CD4-positive, alpha-beta T cell treated with Interleukin-4 for 4 hours (primary cell): ENCODE measurements at places on chromosomes 2 and 18.

GRCh38 chr2:133077269-133077822, 407.3 kb upstream of the LYPD1 start:
- no peak for DNase-seq

DNA sequence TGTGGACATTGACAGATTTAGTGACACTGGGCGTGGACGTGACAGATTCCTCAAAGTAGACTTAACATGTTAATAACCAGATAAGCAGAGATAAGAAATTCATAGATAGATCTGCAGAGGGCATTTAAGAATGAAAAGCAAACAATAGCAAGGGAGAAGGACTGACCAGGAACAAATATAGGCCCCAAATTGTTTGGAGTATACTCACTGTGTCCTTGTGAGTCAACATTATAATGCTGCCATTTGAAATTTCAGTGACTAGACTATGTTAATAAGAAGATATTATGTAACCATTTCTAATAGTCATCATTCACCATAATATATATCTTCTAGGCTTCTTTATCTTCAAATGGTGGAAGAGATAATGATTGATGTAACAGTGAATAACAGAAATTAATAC, 78.1 kb upstream of the SLC38A11 start:
- DNase-seq: no peak

GRCh38 chr18:63271881-63272299, 47.7 kb downstream of the BCL2 start:
- no peak for DNase-seq

GRCh38 chr2:182372661-182373060, 54.2 kb downstream of the PDE1A start:
- no peak for DNase-seq

DNA sequence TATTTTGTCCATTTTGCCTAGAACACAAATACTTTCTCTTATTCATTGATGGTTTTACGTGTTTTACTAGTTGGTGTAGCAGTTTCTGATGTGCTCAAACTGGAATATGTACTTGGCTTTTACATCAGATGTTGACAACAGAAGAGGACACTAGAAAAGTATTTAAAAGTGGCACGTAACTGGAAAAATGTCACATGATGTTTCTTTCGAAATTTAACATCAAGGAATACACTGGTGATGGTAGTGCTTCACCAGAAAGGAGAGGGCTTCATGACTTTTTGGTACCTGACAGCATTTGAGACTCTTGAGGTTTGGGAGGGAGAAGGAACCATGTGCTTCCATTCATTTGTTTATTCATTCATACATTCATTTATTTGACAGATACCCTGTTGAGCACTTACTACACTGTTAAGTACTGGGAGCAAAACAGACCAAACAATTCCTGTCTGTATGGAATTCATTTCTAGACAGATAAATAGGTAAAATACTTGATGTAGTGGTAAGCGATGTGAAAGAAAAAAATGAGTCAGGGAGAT, 1.5 kb downstream of the GIGYF2 start:
- no peak for DNase-seq

GRCh38 chr2:216604458-216604857, 28.8 kb upstream of the IGFBP2 start:
- DNase-seq: no peak

DNA sequence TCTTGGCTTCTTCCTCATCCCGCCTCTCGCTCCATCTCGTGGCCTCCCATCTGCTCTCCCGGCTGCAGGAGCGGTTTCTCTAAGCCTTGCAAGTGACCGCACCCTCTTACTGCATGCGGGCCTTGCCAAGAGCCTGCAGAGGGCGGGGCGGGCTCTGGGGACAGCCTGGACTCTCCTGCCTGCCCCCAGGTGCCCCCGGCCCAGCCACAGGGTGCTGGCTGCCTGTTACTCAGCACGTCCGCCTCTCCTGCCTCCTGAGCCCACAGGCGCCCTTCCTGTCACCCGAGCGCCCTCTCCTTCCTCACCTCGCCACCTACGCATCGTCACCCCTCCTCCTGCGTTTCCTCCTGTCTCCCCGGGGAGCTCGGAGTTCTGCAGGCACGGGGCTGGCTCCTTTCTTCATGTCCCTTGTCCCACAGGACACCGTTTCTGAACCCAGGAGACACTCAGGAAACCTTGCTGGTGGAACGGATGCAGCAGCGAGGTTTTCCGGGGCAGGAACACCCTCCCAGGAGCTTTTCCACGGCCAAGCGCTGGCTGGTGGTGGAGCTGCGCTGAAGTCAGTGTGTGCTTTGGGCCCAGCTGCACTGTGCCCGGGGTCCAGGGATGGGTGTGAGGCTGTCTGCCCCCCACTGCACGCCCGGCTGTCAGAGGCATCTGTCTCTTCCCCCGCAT, 28.5 kb downstream of the HPCAL1 start:
- DNase-seq: peak; percentile 63

DNA sequence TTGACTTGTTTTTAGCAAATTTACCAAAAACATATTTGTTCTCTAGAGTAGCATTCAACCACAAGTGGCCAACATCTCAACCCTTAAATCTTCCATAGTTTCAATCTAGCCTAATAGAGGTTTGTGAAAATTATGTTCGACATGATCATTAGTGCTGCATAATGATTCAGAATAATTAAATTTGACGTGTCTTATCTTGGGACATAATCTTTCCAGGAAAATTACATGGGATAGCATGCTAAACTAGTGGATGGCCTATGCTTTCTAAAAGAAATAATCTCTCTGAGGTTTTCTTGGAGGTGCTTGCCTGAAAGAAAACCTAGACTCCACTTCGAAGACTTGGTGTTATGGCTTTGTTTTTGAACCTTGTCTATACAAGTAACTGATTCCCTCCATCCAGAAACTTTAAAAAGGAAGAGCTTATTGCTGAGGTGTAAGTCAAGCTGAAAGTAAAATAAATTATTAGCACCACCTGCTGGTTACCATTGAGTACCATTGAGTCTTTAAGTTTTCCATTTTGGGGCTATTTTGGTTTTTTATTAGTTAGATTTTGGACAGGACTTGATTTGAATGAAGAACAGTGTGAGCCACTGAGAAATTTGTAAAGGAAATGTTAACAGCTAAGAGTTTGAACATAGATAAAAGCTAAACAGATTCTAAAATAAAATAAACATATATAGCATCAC, 32.7 kb downstream of the COX7A2L start:
- DNase-seq: peak; percentile 25

- no peak for DNase-seq
These were observed 412.1 kb upstream of the MYT1L start for GRCh38 chr2:2743164-2743571.

- DNase-seq: no peak
These were observed 483.2 kb downstream of the METTL4 start for GRCh38 chr18:2087877-2088673.

DNA sequence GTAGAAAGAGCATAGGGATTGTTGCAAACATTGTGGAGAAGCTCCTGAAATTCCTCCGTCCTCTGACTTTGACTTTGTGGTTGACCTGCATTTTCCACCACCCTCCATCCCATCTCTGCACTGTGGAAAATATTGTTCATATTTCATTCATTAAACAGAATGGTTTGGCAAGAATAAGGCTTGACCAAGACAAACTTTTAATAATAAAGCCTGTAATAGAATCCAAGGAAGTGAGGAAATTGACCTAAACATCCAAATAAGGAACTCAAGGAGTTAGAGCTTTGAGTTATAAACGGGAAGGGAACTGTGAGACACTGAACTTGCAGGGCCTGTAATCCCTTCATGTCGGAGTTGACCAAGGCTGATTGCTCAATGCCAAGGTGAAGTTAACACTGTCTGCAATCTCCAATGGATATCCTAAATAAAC, 115.2 kb downstream of the GFPT1 start:
- no peak for DNase-seq

DNA sequence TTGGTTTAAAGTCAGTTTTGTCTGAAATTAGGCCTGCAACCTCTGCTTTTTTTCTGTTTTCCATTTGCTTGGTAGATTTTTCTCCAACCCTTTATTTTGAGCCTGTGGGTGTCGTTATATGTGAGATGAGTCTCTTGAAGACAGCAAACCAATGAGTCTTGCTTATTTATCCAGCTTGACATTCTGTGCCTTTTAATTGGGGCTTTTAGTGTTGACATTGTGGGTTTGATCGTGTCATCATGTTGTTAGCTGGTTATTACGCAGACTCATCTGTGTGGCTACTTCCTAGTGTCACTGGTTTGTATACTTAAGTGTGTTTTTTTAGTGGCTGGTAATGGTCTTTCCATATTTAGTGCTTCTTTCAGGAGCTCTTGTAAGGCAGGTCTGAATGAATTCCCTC, 18.8 kb downstream of the TMEM87B start:
- DNase-seq: no peak

DNA sequence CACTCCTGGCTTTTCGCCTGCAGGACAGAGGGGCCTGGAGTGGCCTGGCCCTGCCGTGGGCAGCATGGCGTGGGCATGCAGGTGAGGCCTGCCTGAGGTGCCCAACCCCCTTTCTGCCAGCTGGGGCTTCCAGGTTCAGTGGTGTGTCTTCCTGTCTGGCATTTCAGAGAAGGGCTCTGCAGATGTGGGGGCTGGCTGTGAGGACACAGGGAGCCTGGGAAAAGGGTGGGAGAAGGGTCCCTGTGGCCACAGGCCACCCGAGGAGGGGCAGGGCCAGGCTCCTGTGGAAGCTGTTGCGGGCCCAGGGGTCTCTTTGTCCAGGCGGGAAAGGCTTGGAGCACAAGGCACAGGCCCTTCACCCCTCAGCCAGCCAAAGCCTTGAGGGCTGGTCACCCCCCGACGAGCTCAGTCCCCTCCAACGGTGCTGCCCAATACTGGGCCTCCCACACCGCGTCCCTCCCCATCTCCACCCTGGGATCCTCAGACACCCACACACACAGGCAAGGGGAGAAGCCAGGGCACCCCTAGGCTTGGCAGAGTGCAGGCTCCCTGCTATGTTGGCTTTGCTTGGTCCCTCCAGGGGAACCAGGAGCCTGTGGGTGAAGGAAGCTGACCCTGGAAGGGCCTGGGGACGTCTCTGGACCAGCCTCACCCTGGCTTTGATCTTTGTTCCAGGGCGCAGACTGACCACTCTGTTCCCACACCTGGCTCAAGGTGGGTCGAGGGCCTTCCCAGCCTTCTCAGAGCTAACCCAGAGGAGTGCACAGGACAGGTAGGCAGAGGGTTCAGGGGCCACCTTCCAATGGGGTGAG, 3.7 kb upstream of the AQP12A start:
- DNase-seq: no peak

DNA sequence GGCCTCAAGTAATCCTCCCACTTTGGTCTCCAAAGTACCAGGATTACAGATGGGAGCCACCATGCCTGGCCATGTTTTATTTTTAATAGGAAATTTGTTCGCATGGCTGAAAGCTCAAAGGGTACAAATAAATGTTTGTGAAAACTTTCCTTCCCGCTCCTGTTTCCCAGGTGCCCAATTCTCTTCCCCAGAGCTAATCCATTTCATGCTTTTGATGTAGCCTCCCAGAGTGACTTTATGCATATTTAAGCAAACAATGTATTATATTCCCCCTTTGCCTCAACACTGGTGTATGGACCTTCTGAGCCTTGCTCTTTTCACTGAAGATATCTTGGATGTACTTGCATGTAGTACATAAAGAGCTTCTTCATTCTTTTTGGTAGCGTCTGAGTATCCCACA, 52.5 kb upstream of the ITSN2 start:
- no peak for DNase-seq

GRCh38 chr2:182504903-182505302, 78.1 kb upstream of the PDE1A start:
- DNase-seq: no peak

GRCh38 chr2:143617803-143618415, 488.7 kb downstream of the ARHGAP15 start:
- DNase-seq: no peak

- DNase-seq: no peak
These were observed 12.6 kb downstream of the GNLY start for GRCh38 chr2:85706599-85707296.

DNA sequence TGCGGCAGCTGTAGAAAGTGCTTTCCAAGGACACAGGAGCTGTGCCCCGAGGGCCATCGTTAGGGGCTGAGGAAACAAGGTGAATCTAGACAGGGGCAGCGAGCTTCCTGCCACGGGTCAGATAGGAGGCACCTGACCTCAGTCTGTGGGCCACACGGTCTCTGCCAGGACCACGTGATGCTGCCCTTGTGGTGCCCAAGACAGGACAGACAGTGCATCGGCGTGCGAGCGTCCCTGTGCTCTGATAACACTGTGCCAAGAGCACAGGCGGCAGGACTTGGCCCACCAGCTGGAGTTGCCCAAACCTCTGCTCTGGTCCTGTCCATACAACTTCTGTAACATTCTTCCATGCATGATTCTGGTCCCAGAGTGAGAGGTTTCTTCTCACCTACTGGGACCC, 225.4 kb downstream of the TWIST2 start:
- no peak for DNase-seq

GRCh38 chr2:79275863-79276262, 116.3 kb upstream of the REG3A start:
- DNase-seq: no peak

GRCh38 chr2:200338692-200339091, 32.2 kb downstream of the SPATS2L start:
- DNase-seq: no peak

DNA sequence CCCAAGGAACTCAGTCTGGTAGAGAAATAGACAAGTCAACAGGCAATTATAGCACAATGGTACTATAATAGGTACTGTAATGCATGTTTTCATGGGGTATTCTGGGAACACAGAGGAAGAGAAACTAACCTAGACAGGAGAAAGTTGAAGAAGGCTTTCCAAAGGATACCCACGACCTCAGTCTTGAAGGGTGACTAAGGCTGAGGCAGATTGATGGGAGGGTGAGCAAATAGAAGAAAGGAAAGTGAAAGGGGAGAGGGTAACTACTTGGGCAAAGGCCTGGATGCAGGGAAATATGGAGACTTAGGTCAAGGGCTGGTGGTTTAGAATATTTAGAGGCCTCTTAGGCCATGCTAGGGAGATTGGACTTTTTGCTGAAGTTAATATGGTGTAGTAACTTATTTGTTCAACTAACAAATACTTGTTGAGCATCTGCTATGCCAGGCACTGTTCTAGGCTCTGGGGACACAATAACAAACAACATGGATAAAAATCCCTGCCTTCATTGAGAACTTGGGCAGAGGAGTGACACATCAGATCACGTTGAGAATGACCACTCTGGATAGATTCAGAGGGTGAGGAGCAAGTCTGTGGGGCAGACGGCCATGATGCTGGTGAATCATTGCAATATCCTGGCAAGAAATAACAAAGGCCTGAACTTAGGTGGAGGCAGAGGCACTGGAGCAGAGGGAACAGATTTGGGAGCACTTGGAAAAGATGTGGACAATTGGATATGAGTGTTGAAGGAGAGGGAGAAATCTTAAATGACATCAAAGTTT, 56.4 kb downstream of the PLB1 start:
- DNase-seq: no peak

- no peak for DNase-seq
These were observed 531.2 kb upstream of the SMIM21 start for GRCh38 chr18:75958683-75959082.

- DNase-seq: no peak
These were observed 48.5 kb upstream of the CAB39 start for GRCh38 chr2:230664128-230664527.
